Erythroblast (primary cell): ENCODE measurements at places on chromosomes 2 and 18.
A peak's percentile ranks its signal among the peaks of the same experiment; 100 is the strongest.

DNA sequence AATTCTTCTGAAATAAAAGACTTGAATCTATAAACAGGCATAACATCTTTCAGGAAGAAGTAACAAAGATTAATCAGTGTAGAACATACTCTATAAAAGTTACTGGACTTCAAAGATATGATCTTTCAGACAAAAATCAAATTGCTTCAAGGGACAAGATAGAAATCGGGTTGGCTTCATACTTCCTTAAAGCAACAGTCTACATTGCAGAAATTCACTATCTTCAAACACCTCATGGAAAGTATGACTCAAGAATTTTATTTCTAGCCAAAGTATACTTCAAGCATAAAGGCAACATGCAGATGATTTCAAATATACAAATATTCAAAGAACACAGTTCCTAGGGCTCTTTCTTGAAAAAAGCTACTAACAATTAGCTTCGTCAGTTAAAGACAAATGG lies 240.7 kb downstream of the SRBD1 start:
- peak; percentile 10 for DNase-seq

DNA sequence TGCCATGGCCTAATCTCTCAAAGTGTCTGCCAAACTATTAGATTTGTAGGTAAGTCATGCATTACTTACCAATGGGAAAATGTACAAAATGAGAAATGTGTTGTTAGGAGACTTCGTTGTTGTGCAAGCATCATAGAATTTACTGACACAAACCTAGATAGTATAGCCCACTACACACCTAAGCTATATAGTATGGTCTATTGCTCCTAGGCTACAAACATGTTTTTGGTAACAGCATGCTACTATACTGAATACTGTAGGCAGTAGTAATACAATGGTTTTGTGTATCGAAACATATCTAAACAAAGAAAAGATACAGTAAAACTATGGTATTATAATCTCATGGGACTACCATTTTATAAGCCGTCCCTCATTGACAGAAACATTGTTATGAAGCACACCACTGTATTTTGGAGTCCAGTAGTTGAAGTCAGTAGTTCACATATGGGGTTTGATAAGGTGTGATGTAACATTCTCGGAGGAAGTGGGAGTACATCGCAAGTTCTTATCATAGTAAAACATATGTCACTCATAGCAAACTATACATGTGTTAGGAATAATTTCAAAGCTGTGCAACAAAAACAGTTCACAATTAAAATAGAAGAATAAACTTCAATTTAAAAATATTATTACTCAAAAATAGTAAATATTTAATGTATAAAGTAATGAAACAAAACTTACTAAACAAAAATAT lies 12.0 kb upstream of the GTF2A1L start:
- peak; percentile 95 for DNase-seq

DNA sequence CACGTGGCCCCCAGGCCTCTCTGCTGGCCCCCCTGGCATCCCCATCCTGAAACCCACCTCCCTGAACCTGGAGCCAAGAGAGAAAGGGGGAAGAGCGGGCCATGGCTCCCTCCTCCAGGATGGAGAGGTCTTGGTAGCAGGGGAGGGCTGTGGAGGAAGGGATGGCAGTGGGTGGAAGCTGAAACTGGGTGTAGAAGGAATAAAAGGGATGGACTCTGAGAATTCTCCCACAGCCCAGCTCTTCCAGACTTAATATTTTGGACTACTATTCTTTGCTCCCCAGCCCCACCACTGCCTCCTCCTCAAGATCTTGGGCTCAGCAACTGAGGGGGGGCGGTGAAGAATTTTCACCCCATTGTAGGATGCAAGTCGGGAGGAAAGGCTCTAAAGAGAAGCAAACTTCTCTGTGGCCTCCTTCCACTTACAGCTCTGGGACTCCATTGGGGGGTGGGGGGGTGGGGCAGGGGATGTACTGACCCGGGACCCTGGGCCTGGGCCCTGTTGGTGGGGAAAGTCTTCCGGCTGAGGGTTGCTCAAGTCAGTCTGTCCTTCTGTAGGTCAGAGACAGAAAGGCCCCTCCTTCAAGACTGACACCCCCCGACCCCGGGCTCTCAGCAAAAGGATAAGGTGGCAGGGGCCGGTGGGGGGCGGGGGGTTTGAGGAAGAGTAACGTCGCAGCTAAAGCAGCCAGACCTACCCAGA lies 501 bp downstream of the TNS1 start:
- no peak for DNase-seq

DNA sequence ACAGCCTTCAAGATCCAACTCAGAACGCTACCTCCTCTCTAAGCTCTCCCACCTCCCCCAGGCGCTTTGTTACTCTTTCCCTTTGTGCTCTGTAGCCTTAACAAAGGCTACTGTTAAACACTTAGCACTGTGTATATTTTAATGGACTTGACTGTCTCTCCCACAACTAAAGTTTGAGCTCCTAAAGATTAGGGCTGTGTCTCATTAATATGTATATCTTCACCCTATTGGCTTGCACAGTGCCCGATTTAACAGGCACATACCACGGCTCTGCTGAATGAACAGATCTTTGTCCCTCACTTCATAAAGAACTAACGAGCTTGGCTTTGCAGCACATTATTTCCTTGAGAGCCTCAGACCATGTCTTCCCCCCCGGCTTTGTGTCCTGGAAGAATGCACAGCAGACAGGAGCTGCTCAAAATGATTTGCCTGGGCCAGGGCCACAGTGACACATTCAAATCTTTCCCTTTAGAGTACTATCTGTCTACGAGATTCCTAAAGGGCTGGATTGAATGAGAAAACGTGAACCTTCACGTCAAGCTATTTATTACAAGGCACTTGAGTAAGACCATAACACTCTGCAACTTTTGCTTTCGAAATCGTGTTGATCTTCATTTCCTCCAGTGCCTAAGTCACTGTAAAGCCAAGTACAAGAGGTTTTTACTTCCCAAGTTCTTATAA lies 22.1 kb downstream of the ABHD3 start:
- DNase-seq, result peak; percentile 80

- peak; percentile 76 for DNase-seq
Measured at GRCh38 chr2:15243762-15244161, 317.4 kb downstream of the NBAS start.

DNA sequence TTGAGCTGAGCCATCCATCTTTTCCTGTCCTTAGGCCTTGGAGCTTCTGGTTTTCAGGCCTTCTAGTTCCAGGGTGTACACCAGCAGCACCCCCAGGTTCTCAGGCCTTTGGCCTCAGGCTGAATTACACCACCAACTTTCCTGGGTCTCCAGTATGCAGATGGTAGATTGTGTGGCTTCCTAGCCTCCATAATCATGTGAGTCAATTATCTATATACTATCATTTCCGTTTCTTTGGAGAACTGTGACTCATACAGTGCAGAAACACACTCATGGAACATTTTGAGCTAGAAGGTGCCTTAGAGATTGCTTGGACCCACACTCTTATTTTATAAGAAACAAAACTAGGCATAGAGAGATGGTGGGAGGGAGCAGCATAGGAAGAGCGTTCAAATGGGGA lies 167.4 kb downstream of the NCK2 start:
- DNase-seq, result no peak

- DNase-seq, result no peak
Measured at GRCh38 chr2:236767941-236768340, 198.3 kb downstream of the ACKR3 start.

GRCh38 chr2:63856303-63856603 lies 14.6 kb downstream of the UGP2 start:
- DNase-seq, result no peak

DNA sequence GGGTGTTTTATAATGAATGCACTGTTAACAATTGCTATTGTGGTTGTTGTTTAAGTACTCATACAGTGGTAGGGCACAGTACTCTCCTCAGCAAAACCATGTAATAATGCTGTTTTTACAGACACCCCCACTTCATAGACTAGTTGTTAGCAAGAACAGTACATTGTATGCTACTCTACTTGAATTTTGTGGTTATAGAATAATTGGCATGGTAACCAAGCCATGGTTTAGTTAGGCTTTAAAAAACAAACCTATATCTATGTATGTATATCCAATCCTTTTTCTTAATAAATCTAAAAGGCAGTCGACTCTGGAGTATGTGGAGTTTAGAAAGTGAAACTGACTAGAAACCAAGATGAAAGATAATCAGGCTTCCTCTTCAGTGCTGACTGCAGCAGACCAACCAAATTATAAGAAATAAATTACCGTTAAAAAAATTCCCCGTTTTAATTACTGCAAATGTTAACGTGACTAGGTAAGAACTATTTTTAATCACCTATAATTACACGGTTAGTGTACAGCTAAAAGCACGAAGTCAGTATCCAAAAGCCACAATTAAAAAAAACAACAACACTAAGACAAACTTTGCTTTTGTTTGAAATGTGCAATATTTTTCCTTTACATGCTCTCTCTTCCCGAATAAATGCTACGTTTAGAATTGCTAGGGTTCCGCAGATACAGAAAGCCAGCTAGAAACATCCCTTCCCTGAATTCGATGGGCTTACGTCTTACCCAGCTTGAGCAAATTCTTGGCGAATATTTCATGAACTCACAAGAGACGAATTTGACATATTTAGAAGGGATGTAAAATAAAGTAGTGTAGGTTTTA lies 113.3 kb upstream of the SERTAD2 start:
- DNase-seq, result peak; percentile 75

DNA sequence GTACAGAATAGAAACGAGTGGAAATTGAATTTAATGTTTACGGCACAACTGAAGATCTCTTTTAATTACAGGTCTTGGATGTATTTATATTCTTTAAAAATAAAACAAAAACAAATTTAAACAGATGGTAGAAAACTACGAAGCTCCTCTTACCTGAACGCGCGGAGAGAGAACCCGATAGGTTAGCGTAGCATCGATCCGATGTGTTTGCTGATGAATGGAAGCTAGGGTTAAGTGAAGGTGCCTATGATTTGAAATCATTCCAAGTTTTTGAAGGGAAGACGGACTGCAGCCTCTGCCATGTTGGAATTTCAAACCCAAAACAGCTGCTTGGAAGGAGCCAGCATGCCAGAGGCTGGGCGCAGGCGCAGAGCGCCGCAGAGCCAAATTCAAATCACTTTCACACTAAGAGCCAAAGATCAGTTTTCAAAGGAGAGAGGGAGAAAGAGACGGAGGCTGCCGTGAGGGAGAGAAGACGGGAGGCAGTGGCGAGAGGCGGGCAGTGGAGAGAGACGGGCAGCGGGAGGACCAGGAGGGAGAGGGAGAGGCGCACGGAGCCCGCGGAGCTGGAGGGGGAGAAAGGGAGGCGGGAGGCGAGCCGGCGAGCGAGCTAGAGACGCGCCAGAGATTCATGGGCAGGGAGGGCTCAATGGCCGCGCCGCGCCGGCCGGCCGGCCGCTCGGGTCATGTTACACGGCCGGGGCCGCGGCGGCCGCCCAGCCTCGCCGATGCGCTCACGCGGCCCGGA lies at the start of gene FIGN:
Gene FIGN, minus strand, starts transcription at position 324 of the 748 bp plus-strand sequence. CDS start 1,081 bp downstream, outside the sequence.
- DNase-seq, result no peak

DNA sequence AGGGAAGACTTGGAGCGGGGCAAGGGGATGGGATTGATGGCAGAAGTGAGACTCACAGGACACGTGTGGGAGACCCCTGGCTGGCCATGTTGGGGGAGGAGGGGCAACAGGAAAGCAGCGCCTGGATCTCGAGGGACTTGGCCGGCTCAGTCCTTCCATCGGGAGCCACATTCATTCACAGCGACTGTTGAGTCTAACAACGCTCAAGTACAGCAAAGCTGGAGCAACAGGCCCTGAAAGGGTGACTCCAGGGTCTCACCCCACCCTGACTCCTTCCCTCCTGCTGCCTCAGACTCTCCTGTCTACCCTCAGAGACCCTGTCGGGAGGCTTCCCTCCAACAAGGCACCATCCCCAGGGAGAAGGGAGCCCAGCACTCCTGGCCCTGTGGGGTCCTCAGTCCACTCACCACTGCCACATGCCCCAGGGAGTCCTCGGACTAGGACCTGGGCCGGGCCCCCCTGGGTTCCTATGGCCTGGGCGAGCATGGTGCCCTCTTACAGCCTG lies 14.8 kb upstream of the ALPI start:
- DNase-seq, result no peak

DNA sequence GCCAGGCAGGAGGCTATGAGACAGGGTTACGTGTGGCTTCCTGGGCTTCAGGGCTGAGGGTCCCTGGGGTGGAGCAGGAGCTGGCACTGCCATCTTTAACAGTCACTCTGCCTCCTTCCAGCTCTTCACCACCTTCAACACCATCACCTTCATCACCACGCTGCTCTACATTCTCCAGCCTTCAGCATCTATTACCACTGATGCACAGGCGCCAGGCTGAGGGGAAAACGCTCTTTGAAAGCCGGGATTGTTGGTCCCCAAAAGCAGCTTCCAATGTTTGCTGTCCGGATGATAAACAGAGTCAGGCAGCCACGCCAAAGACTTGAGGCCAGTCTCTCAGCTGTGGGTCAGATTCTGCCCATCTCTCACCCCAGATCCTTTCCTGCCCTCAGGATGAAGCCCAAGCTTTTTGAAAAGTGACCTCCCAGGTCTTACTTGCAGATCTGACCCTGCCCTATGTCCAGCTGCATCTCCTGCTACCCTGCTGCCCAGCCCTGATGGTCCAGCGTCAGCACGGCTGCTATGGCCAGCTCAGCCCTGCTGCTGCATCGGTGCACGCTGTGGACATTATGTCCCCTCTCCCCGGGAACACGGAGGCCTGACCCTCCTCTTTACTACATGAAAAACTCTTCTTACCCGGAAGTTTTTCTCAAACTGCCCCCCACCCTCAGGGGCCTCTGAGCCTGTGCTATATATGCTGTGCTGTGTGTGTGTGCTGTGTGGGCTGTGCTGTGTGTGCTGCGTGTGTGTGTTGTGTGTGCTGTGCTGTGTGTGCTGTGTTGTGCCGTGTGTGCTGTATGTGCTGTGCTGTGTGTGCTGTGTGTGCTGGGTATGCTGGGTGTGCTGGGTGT lies 31.2 kb upstream of the MAL start:
- DNase-seq, result no peak

- no peak for DNase-seq
Measured at GRCh38 chr2:20205915-20206524, 18.9 kb downstream of the SDC1 start.
